ENCODE measurements at places on chromosomes 5 and 9.

DNA sequence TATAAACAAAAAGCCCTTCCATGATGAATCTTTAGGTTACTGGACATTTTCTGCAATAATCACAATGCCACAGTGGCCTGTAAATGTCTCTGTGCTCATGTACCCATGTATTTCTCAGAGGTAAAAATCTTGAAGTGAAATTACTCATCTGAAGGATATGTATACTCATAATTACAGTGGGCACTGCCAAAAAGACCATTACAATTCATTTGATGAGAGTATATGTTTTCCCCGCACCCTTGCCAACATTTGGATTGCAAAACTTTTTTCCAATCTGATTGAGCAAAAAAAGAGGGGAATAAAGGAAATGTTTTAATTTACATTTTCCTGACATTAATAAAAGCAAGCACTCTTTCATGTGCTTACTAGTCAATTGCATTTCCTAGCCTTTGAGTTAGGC is 110.5 kb downstream of the EPB41L4A start:
- DNase-seq: no peak

GRCh38 chr5:162434281-162434680 is 366.7 kb downstream of the GABRG2 start:
- peak; percentile 74 for DNase-seq

- no peak for DNase-seq
These were observed 53.0 kb downstream of the ZNF354C start for GRCh38 chr5:179113143-179113530.

DNA sequence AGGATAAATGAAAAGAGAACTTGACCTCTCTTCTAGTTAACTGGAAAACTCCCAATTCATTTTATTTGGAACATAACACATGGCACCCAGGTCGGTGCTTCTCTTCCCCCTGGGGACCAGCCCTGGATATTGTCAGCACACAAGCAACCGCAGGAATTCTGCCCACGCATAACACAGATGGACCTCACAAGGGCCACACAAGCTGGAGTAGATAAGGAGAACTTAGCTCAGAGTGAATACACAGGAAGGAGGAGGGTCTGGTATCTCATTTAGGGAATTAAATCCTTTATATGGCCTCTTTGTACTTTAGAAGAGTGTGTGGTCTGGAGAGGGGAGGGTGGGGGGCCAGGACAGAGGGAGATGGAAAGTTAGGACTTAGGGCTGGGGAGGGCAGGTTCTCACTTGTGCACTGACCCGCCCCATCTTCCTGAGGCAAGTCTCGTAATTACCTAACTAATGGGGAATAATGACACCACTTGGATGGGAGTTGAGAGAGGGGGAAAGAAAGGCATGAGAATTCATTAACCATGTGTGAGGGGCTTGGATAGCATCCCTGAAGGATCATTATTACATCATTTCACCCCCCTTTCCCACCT is 341.2 kb upstream of the WWC1 start:
- no peak for DNase-seq

DNA sequence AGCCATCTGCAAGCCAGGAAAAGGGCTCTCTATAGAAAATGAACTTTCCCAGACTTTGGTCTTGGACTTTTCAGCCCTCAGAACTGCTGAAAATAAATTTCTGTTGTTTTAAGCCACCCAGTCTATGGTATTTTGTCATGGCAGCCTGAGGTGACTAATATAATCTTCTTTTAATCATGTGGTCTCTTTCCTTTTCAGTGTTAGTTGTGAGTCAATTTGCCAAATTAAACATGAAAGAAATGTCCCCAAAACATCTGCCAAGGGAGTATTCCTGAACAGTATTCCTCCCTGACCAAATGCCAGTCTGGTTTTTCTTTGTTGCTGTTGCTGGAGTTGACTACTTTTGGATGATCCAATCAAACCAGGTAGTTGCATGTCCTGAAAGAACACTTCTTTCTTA is 4.7 kb upstream of the YTHDC2 start:
- DNase-seq: no peak

- DNase-seq: no peak
These were observed 5.8 kb upstream of the KLHL3 start for GRCh38 chr5:137741718-137742117.

GRCh38 chr5:60445921-60446320 is 254.0 kb downstream of the DEPDC1B start:
- no peak for DNase-seq

All from kidney (tissue), 22 donors.